ENCODE measurements at places on chromosomes 1 and 21. TPM values are rescaled to one million over a fixed set of nuclear protein-coding genes. Genes with fewer than 3 reads are reported as not detected.

GRCh38 chr1:144551543-144552424 lies 40.9 kb upstream of the PPIAL4F start:
- peak; percentile 81 for DNase-seq

- no peak for DNase-seq
Observed at GRCh38 chr1:46133781-46134350, 1.4 kb upstream of the PIK3R3 start.

- DNase-seq: peak; percentile 21
Observed at GRCh38 chr1:23126801-23127200, 41.9 kb downstream of the LUZP1 start.

- no peak for DNase-seq
Observed at GRCh38 chr1:65224681-65225091, 76.7 kb downstream of the AK4 start.

DNA sequence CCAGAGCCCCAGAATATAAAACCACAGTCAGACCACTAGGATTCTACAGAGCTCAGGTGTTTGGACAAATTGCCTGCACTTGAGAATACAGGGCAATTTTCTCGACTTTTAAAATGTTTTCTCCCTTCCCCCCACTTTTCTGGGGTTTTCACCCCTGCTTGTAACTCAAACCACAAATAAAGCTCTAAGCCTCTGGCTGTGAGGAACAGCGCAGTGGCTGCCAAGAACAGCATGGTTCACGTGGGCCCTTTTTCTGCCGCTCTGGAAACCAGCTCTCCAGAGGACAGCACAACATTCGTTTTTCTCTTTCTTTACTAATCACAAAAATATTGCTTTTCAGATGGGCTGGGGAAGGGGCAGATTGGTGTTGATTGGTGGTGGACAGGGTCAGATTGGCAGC lies 102.2 kb upstream of the JUN start:
- DNase-seq: no peak

GRCh38 chr1:74713849-74714248 lies 19.0 kb downstream of the CRYZ start:
- no peak for DNase-seq

DNA sequence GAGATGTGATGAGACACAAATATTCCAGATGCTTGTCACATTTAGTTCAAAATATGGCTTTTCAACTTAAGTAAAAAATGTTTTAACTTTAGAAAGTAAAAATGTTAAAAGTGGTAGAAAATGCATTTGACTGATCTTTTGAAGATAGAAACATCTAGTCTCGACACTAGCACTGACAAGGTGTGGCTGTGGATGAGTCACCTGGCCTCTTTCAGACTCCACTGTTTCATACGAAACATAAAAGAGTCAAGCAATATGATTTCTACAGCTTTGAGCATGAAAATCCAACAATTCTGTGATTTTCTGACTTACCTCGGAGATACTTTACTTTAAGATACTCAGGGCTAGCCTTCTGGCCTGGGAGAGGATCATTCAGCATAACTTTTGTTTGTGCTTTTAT lies 47.7 kb downstream of the TTC13 start:
- no peak for DNase-seq

GRCh38 chr1:224106568-224107281 lies 7.2 kb upstream of the FBXO28 start:
- no peak for DNase-seq

- DNase-seq: no peak
Observed at GRCh38 chr1:186498695-186499389, 37.9 kb upstream of the PDC start.

- DNase-seq: no peak
Observed at GRCh38 chr1:241485554-241485992, 34.0 kb downstream of the FH start.

DNA sequence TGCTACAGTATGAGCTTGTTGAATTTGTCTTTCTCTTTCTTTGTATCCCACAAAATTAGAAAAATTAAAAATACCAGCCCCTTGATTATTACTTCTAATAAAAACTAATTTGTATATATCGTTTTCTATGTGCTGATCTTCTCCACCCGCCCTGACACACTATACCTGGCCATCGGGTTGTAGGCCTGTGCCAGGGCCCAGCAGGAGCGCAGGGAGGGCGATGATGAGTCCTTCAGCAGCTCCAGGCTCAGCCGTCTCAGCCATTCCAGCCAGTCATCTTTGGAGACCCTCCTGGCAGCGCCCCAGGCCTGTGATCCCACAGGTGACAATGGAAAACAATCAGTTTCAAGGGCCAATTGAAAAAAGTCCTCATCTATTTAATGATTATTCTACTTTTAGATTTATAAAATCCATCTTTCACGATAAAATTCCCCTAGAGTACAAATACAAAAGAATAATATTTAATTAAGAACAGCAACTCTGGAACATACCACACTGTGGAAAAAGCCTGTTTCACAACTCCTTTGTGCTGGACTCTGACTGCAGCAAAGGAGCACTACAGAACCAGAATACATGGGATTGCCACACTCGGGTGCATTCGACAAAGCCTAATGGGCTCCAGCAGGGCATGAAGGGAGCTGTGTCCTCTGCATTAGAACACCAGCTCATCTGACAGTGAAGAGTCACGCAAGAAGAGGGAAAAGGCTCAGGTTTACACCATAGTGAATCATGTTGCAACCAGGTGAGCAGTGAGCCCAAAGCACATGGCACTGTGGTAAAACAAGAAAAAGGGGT lies 15.4 kb downstream of the ANGPTL7 start:
- DNase-seq: no peak

CFHR5 gene
- 0.05 TPM for polyA plus RNA-seq

DNAJC28 gene
- 1.2 TPM for polyA plus RNA-seq

OR6N1 gene
- polyA plus RNA-seq: not detected

DNM3 gene
- 3.2 TPM for polyA plus RNA-seq

NLRP3 gene
- polyA plus RNA-seq: 2.8 TPM

LRRC40 gene
- polyA plus RNA-seq: 9.8 TPM

Measured in urinary bladder (tissue), 4 donors.